ENCODE measurements at places on chromosomes 1 and 21.
A peak's percentile ranks its signal among the peaks of the same experiment; 100 is the strongest.

DNA sequence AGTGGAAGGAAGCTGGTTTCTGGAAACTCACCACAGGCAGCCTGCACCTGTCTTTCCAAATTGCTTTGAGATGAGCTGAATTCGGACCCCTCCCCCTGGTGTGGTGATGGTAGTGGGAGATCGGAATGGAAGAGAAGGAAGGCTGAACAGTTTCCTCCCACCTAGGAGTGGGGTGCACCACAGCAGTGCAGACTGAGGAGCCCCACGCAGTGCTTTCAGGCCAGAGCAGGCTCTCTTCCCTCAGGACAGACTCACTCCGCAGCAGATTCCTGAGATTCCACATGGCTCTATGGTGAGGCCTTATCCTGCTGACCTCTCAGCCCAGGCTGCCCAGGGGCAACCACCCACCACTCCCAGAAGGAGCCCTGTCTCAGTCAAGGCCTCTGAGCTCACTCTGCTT lies 80.9 kb downstream of the ATP1A1 start:
- DNase-seq = no peak

GRCh38 chr1:58859769-58860485 lies 76.1 kb upstream of the JUN start:
- DNase-seq = no peak

GRCh38 chr21:45388611-45389296 lies 16.2 kb upstream of the COL18A1 start:
- DNase-seq = no peak

DNA sequence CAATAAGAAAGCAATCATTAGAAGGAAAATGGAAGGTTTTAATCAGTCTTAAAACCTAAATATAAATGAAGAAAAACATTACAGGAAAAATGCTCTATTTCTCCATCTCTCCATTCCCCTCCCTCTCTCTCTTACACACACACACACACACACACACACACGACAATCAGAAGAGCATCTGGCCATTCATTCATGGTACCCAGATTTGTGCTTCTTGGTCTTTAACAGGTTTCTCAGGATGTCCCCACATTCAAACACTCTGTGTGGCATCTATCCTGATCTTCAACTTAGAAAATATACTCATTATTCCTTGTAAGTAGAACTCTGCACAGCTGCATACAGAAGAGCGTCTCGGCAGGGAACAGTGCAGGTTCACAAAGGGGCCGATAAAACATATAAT lies 779 bp downstream of the LRRC40 start:
- peak; percentile 9 for DNase-seq

DNA sequence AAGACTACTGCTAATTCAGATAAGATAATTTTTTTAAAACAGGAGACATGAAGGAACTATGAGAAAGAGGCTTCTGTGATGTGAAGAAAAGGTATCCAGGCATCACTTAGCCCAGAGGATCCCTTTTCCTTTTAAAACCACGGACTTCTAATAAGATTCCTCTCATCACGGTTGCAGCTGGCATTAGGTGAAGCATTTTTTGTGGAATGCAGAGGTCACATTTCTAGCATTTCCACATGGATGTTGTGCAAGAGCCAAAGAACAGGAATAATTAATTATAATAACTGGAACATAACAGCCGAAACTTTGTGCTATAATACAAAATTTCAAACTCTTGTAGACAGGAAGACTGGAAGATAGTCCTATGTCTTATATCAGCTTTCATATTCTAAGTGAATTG lies 27.6 kb downstream of the CYP2J2 start:
- DNase-seq = no peak

GRCh38 chr21:45285266-45285931 lies 2.3 kb downstream of the POFUT2 start:
- no peak for DNase-seq

DNA sequence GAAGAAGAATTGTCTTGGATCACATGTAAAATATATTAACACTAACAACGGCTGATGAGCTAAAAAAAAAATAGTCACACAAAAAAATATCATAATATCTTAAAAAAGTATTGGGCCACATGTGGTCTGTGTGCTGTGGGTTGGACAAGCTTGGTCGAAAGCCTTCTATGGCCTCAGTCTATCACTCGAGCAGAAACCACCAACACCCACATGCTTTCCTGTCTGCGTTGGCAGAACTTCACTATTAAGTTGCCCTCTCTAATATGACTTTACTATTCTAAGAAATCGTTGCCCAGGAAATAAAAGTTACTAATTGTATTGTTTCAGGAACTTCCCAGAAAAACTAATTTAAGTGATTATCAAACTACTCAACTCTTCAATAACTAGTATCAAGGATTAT lies 28.2 kb upstream of the ETS2 start:
- no peak for DNase-seq

- DNase-seq = no peak
Measured at GRCh38 chr1:6329396-6329795, 64.2 kb downstream of the ACOT7 start.

GRCh38 chr1:213075725-213076124 lies 24.7 kb downstream of the RPS6KC1 start:
- no peak for DNase-seq

- no peak for DNase-seq
Measured at GRCh38 chr21:42236014-42236413, 17.1 kb downstream of the ABCG1 start.

GRCh38 chr1:29032841-29033240 lies 90.9 kb downstream of the TMEM200B start:
- DNase-seq = no peak

- no peak for DNase-seq
Measured at GRCh38 chr1:5664906-5665875, 327.0 kb downstream of the NPHP4 start.

DNA sequence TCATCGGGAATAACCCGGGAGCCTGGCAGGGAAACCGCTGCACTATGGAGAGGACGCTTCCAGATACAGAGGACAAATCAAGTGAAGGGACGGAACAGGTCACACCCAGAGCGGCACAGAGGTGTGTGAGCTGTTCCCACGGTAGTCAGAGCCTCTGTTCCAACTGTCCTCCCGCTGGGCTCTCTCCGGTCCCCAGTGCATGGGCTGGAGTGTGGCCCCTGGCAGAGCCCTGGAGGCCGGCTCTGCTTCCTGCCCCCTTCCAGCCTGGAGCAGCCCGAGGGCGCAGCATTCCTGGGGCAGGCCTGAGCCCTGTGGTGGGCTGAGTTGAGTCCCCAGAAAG lies 11.9 kb upstream of the ZBTB21 start:
- DNase-seq = no peak

GRCh38 chr1:161299347-161299746 lies 10.4 kb downstream of the MPZ start:
- DNase-seq = no peak

GRCh38 chr1:115077286-115077983 lies 11.9 kb downstream of the TSPAN2 start:
- no peak for DNase-seq

GRCh38 chr1:58870298-58870676 lies 86.4 kb upstream of the JUN start:
- DNase-seq = no peak

DNA sequence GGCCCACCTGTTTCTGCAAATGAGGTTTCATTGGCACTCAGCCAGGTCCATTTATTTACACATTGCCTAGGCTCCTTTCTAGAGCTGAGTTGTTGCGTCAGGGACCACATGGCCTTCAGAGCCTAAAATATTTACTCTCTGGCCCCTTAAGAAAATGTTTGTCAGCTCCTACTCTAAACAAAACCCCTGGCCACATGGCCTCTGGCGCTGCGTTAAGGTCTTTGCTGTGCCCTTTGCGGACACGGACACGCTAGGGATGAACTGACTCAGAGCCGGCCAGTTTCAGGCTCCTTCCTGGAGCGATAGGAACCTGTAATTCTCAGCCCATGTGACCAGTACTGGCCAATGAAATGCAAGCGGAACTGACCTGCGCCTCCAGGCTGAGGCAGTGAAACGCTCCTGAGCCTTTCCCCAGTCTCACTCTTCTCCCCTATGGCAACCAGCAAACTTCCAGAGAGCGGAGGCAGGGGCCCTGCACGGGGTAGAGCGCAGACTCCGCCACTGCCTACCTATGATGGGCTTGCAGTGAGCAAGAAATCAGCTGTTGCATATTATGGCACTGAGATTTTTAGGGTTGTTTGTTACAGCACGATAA lies 160.3 kb downstream of the ETS2 start:
- DNase-seq = no peak

DNA sequence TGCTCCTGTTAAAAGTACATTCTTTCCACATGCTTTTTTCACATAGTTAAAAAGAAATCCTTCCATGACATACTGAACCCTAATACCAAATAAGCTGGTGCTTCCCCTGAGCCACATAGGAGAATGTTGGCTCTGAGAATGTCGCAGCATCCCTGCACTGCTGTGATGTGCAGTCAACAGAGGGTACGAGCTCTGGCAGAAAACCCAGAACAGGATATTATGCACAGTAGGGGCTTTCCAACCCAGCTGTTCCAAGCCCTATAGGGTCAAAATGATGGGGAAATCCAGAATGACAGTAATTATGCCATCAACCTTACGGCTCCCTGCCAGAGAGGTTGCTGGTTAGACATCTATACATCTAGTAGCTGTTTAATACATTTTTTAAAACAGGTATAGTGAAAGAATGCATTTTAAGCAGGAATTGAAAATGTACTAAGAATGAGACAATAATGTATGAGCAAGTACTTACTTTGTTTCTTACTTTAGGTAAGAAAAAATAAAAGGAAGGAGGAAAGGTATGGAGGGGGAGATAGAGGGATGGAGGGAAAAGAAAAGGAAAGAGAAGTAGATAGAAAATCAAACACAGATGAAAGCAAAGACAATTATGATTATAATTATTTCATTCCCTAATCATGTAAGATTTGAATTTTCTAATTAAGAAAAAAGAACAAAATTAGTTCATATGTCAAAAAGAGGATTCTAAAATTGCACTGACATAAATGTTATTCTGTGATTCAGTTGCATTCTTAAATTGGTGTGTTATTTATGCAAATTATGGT lies 126.0 kb downstream of the NR5A2 start:
- DNase-seq = no peak

GRCh38 chr1:17538428-17539117 lies 925 bp upstream of the ARHGEF10L start:
- DNase-seq = no peak

DNA sequence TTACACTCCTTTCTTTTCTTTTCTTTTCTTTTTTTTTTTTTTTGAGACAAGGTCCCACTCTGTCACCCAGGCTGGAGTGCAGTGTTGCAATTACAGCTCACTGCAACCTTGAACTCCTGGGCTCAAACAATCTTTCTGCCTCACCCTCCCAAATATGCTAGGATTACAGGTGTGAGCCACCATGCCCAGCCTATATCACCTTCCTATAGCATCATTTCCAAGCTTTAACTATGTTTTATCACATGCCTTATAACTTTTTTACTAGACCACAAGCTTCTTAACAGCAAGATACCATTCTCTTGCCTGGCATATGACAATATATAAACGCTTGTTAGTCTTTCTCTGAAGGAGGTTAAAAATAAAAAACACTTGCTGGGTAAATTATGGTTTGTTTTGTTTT lies 55.3 kb upstream of the MUTYH start:
- no peak for DNase-seq

- no peak for DNase-seq
Measured at GRCh38 chr1:183267646-183268431, 81.8 kb downstream of the LAMC2 start.

- no peak for DNase-seq
Measured at GRCh38 chr1:222097588-222097987, 355.7 kb upstream of the DUSP10 start.

DNA sequence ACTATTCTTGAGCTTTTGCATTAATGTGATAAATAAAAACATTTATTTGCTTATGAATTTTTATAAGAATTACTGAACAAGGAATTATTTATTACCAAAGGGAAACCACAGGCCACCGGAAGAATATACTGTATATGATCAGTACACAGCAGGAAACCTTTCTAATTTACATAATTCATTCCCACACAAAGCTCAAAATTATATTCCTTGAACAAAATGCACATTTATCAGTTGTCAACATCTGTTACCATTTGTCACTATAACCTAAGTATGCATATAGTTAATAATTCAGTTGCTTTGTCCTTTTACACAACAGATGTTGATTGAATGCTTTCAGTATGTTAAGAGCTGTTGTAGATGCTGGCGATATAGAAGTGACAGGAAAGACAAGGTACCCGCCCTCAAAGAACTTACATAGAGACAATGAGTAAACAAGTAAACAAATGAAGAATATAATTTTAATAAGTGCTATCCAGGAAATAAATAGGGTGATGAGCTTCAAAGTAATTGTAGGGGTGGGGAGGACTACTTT lies 27.2 kb downstream of the VPS45 start:
- DNase-seq = no peak

DNA sequence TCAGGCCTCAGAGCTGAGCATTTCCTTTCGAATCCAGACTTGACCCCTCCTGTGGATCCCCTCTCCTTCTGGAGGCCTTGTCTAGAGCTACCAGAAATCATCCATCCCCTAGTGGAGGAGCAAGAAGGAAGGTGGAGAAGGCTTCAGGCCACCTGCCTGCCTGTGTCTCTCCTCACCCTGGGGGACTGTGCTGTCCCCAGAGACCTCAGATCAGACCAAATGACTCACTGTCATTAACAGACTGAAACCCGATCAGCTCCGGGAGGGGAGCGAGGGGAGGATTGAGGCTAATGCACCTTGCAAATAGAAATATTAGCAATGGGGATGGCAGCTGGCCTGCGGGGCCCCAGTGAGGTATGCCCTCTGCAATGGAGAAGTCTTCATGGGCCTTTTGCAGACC lies 2.1 kb downstream of the MYBPH start:
- no peak for DNase-seq

DNA sequence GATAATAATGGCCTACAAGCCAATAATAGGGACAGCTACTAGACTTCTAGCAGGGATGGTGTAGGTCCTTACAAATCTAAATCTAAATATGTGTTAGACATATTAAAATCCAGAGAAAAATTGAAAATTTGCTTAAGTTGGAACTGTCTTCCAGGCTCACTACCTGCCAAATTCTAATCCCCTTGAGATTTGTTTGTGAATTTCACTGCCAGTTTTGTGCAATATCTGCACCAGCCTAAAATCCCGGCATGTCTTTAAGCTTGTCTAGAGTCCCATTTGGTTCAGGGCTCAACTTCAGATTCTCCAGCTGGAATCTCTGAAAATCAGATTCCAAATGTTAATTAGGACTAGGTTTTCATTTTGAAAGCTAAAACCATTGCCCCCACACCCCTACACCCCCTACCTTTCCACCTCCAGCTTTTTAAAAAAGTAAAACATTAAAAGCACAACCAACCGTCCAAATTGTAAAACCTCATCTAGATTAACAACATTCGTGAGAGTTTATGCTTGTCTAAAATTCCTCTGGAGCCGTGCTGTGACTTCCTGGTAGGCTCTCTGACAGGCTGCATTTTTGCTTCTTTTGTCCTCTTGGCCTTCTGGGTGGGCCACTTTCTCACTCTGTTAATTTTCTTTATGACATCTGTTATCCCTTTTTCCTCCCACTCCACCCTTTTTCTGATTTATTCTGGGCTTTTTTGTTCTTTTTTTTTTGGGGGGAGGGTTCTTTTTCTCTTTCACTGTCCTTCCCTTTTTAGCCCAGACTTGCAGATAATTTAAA lies 348.7 kb downstream of the PAPPA2 start:
- no peak for DNase-seq

GRCh38 chr1:219442611-219443061 lies 170.3 kb downstream of the ZC3H11B start:
- no peak for DNase-seq

- DNase-seq = no peak
Measured at GRCh38 chr1:47756006-47756405, 241.2 kb downstream of the TRABD2B start.
